ENCODE measurements at places on chromosomes 7 and 10. TPM values are rescaled to one million over a fixed set of nuclear protein-coding genes. Genes with fewer than 3 reads are reported as not detected.

Gene PLXDC2
- total RNA-seq: 6.1 TPM

Gene PRKG1
- 18.3 TPM for total RNA-seq

Gene PPP1R9A
- total RNA-seq: not detected

Gene BLNK
- not detected for total RNA-seq

Gene DKK1
- 74.7 TPM for total RNA-seq

- no peaks in the 10 kb centered on the region for H3K4me1 ChIP-seq
- no peak overlapping the region for H3K27ac ChIP-seq
- peaks cover 19% of the 10 kb centered on the region for H3K36me3 ChIP-seq
- no peaks in the 10 kb centered on the region for H3K27me3 ChIP-seq
- DNase-seq: no peak
These were observed 25.2 kb downstream of the IQCE start for GRCh38 chr7:2583798-2584580.

DNA sequence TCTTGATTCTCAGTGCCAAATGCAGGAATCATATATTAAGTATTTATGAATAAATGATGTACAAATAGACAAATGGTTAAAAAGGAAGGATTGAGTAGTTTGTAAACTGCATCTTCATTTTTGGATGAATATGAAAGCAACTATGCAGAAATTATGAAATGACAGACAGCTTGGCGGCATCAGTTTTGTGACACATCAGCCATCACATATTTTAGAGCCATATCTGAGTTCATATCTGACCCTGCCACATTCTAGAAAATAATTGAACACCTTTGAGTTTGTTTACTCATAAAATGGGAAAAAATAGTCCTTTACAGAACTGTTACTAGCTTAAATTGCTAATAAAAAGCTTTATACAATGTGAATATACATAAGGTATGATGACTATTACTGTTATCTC is 448.2 kb downstream of the KIF20B start:
- no peaks in the 10 kb centered on the region for H3K4me1 ChIP-seq
- no peak overlapping the region for H3K4me3 ChIP-seq
- no peak for DNase-seq
- no peak overlapping the region for H3K27ac ChIP-seq
- H3K36me3 ChIP-seq: no peaks in the 10 kb centered on the region

- no peak overlapping the region for H3K27ac ChIP-seq
- 0 out of 2 replicates have a peak, but pooled peaks cover 1% of the 10 kb centered on the region for H3K36me3 ChIP-seq
- no peaks in the 10 kb centered on the region for H3K4me1 ChIP-seq
- no peak overlapping the region for H3K4me3 ChIP-seq
These were observed 17.0 kb downstream of the MIOS start for GRCh38 chr7:7583731-7584130.

DNA sequence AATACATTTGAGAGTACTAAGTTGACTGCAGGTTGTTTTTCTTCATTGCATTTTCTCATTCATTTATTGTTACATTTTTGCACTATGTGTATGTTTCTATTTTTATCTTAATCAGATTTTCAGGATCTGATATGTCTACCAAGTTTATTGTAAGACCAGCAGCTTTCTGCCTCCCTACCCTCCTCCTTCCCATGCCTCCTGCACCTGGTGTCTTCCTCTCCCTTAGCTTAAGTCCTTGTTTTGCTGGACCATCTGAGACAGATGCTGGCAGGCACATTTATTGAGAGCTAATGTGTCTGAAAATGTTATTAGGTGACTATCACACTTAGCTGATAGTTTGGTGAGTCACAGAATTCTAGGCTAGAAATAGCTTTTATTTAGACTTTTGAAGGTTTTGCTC is 79.6 kb downstream of the ANLN start:
- no peak overlapping the region for H3K4me3 ChIP-seq
- H3K27ac ChIP-seq: no peak overlapping the region
- peaks cover 4% of the 10 kb centered on the region for H3K27me3 ChIP-seq
- H3K36me3 ChIP-seq: no peaks in the 10 kb centered on the region
- DNase-seq: no peak

GRCh38 chr7:31939076-31939475 is 131.1 kb downstream of the PDE1C start:
- no peaks in the 10 kb centered on the region for H3K36me3 ChIP-seq
- H3K4me3 ChIP-seq: no peak overlapping the region
- peaks cover 3% of the 10 kb centered on the region for H3K4me1 ChIP-seq
- no peak for DNase-seq
- no peak overlapping the region for H3K27ac ChIP-seq

GRCh38 chr10:50426485-50426884 is 175.2 kb upstream of the ASAH2 start:
- no peak overlapping the region for H3K27ac ChIP-seq
- no peaks in the 10 kb centered on the region for H3K27me3 ChIP-seq
- peaks cover 2% of the 10 kb centered on the region for H3K4me1 ChIP-seq
- H3K4me3 ChIP-seq: no peak overlapping the region
- H3K36me3 ChIP-seq: no peaks in the 10 kb centered on the region

GRCh38 chr7:5177060-5177459 is 13.0 kb upstream of the WIPI2 start:
- no peaks in the 10 kb centered on the region for H3K4me1 ChIP-seq
- no peak overlapping the region for H3K4me3 ChIP-seq
- no peak overlapping the region for H3K27ac ChIP-seq
- no peaks in the 10 kb centered on the region for H3K36me3 ChIP-seq

GRCh38 chr10:57905010-57905409 is 362.7 kb downstream of the IPMK start:
- no peaks in the 10 kb centered on the region for H3K36me3 ChIP-seq
- H3K27ac ChIP-seq: no peak overlapping the region
- no peak overlapping the region for H3K4me3 ChIP-seq
- no peaks in the 10 kb centered on the region for H3K27me3 ChIP-seq
- H3K4me1 ChIP-seq: no peaks in the 10 kb centered on the region

DNA sequence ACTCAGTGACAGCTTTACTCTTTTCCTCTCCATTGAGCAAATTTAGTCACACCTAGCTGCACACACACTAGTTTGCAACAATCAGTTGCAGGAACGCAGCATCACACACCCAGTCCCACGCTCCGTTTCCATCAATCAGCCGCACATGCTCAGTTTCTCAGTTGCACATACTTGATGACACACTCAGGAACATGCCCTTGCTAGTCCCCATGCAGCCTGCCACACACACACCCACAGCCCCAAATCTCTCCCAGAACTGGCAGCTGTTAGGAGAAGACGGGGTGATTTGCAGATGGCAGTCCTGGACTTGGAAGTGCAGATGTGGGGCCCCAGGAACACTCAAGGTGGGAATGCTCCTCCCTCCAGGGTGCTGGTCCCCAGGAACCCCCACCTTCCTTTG is 7.7 kb downstream of the LBX1 start:
- H3K4me1 ChIP-seq: no peaks in the 10 kb centered on the region
- no peak overlapping the region for H3K4me3 ChIP-seq
- no peak overlapping the region for H3K27ac ChIP-seq
- no peaks in the 10 kb centered on the region for H3K36me3 ChIP-seq

- H3K4me1 ChIP-seq: no peaks in the 10 kb centered on the region
- H3K27ac ChIP-seq: no peak overlapping the region
- no peaks in the 10 kb centered on the region for H3K27me3 ChIP-seq
- H3K36me3 ChIP-seq: no peaks in the 10 kb centered on the region
- no peak overlapping the region for H3K4me3 ChIP-seq
These were observed 90.8 kb downstream of the ZFAND4 start for GRCh38 chr10:45581582-45582385.

DNA sequence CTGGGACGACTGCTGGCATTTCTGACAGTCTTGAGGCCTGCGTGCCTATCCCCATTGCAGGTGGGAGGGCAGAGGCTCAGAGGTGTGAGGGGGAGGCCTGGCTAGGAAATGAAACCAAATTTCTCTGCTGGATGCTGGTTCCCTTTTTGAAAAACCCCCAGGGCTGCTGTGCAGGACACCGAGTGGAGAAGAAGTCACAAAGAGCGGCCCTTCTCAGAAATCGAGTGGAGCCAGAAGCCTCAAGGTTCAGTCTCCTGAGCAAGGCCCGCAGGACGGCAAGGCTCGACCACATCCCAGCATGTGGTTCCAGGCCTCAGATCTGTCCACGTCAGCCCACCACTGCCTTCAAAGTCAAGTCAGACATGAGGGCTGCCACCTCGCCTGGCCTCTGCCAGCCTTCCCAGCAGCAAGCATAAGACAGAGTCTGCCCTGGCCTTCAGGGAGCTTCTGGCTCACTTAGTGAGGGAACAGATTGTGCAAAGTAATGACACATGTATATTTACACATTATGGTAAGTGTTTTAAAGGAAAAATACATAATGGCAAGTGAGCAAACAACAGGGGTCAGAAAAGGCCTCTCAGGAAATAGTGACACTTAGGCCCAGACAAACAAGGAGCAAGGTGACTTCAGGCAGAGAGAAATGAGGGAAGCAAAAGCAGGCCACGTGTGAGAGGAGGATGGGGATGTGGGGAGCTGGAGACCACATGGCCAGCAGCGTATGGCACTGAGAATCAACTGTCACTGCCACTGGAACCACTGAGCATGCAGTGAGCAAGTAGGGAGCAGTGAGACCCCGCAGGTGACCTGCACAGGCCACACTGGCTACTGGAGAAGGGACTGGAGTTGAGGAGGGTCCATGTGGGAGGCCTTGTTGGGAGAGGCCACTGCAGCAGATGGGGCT is 86.7 kb downstream of the ARHGAP22 start:
- H3K27ac ChIP-seq: no peak overlapping the region
- DNase-seq: no peak
- no peaks in the 10 kb centered on the region for H3K27me3 ChIP-seq
- H3K36me3 ChIP-seq: no peaks in the 10 kb centered on the region

DNA sequence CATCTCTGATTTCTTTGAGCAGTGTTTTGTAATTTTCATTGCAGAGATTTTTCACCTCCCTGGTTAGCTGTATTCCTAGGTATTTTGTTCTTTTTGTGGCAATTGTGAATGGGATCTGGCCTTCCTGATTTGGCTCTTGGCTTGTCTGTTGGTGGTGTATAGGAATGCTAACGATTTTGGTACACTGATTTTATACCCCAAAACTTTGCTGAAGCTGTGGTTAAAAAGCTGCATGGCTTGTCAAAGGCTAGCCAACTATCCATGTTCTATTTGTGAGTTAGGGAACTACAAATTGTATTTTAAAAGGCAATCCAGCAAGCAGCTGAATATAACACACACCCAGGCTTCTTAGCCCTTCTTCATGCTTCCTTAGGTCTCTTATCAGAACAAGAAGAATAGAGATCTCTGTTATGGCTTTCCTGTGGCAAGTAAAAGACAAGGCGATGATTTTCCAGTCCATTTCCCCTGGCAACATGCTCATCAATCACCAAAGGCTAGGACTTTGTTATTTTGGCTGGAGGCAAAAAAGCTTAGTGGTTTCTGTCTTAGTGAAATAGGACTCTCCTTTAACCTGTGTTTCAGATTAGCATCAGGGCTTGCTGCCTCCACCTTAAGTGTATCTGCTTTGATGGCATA is 77.5 kb downstream of the CDK6 start:
- no peak overlapping the region for H3K4me3 ChIP-seq
- H3K4me1 ChIP-seq: peaks cover 17% of the 10 kb centered on the region
- DNase-seq: no peak
- no peak overlapping the region for H3K27ac ChIP-seq

Data from IMR-90 (cell line).